DND-41 (cell line): ENCODE measurements at places on chromosomes 2 and 18.
A peak's percentile ranks its signal among the peaks of the same experiment; 100 is the strongest.

GRCh38 chr2:134365356-134365755 lies 111.5 kb downstream of the MGAT5 start:
- H3K4me1 ChIP-seq = peaks cover 26% of the 10 kb centered on the region
- H3K27me3 ChIP-seq = no peaks in the 10 kb centered on the region

GRCh38 chr2:157848213-157848612 lies 27.9 kb downstream of the ACVR1 start:
- no peak overlapping the region for H3K27ac ChIP-seq
- no peaks in the 10 kb centered on the region for H3K27me3 ChIP-seq
- H3K36me3 ChIP-seq = no peaks in the 10 kb centered on the region
- no peaks in the 10 kb centered on the region for H3K4me1 ChIP-seq
- no peak overlapping the region for H3K4me3 ChIP-seq

DNA sequence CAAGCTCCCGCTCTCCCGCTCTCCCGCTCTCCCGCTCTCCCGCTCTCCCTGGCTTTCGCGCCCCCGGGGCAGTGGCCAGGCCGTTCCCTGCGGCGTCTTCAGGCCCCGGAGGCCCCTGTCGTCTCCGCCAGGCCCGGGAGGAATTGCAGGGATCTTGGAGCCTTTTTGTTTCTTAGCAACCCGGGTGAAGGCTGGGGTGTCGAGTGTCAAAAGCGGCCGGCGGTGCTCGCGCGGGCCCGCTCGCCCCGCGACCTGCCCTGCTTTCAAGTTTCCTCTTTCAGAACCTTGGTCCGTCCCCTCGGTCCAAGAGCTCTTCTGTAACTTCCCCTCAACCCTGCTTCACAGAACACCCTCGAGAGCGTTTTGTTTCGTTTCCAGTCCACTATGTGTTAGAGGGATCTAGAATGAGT lies 1.4 kb downstream of the RNF138 start:
- H3K27me3 ChIP-seq = no peaks in the 10 kb centered on the region
- peaks cover 48% of the 10 kb centered on the region for H3K36me3 ChIP-seq
- H3K4me3 ChIP-seq = peak overlapping the region; percentile 98
- H3K27ac ChIP-seq = peak overlapping the region; percentile 94
- H3K4me1 ChIP-seq = peaks cover 46% of the 10 kb centered on the region

DNA sequence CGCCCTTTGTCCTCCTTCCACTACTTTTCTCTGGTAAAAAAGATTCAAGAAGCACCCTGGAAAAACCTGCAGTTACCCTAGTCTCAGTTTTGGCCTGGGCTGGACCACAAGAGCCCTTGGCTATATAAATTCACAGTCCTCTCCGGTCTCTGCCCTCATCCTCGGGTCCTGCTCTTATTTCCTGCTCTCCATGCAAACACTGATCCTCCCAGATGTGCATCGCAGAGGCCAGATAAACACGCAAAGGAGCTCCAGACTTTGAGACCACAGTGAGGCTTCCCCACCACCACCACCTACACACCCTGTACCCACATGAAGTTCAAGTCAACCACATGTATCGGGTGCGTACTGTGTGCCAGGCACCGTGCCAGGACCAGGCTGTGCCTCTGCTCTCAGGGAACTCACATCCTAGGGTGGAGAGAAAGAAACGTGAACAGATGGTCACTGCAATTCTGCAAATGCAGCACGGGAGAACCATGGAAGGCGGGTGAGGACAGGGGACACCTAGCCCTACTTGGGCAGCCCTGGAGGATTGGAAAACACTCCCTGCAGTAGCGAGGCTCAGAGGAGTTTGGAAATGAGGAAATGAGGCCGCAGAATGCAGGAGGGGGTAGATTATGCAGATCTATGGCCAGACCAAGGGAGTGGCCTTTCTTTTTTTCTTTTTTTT lies 7.4 kb downstream of the CTDSP1 start:
- peak overlapping the region; percentile 79 for H3K27ac ChIP-seq
- H3K36me3 ChIP-seq = peaks cover 29% of the 10 kb centered on the region
- H3K4me3 ChIP-seq = peak overlapping the region; percentile 18; the same call in 1 of the 2 replicates
- peak; percentile 78 for DNase-seq

GRCh38 chr18:59929621-59930295 lies 30.0 kb downstream of the PMAIP1 start:
- H3K27me3 ChIP-seq = peaks cover 7% of the 10 kb centered on the region
- no peak overlapping the region for H3K27ac ChIP-seq
- H3K4me1 ChIP-seq = 0 out of 2 replicates have a peak, but pooled peaks cover 1% of the 10 kb centered on the region
- no peak overlapping the region for H3K4me3 ChIP-seq
- peak; percentile 26 for DNase-seq

DNA sequence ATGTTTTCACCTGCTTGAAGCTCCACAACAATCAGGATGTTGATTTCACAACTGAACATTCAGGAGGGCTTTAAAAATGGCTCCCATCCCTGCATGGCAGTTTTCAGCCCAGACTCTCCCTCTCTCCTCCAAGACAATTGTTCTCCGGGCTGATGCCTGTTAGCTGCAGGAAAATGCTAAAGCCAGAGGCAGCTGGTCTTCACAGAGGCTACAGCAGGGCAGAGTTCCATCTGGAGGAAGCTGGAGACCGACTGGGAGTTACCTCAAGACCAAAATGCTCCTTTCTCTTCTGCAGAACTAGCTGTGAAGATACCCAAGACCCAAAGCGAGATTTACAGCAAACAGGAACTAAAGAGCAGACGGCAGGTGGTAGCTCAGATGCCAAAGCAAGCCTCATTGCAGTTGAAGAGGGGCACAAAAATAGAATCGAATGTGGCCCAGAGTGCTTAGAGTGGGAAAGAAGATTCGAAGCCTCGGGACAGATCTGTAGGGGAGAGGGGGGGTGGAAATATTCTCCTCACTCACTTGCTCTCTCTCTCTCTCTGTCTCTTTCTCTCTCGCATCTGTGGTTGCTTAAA lies 423.6 kb downstream of the ZNF521 start:
- no peaks in the 10 kb centered on the region for H3K36me3 ChIP-seq
- no peak overlapping the region for H3K27ac ChIP-seq
- no peak for DNase-seq
- no peaks in the 10 kb centered on the region for H3K27me3 ChIP-seq

DNA sequence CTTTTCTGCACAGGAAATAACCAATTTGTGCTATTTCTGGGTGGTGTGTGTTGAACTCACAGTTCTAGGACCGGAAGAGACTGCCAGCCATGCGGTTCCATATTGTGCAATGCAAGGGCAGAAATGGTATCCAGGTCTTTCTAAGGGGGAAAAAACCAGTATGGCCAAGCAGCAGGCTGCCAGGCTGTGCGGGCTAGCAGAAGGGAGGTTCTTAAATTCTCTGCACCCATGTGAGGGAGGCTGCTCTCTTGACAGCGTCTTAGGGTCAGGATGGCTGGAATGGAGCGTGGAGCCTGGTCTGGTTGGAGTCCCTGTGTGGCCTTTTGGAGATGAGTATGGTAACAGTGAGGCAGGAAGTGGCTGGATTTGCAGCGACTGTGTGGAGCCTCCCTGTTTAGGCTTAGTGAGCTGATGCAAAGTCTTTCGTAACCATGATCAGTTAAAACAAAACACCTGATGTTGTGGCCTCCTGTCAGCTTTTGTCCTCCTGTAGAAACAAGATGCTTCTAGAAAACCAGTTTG lies 52.6 kb downstream of the NCK2 start:
- H3K36me3 ChIP-seq = peaks cover 5% of the 10 kb centered on the region; the same call in 1 of the 2 replicates
- H3K4me1 ChIP-seq = peaks cover 80% of the 10 kb centered on the region
- DNase-seq = peak; percentile 77
- H3K27ac ChIP-seq = peak overlapping the region; percentile 99

- no peak overlapping the region for H3K4me3 ChIP-seq
- H3K36me3 ChIP-seq = no peaks in the 10 kb centered on the region
- no peak overlapping the region for H3K27ac ChIP-seq
- DNase-seq = no peak
Observed at GRCh38 chr2:31216734-31217133, 581 bp downstream of the CAPN14 start.

DNA sequence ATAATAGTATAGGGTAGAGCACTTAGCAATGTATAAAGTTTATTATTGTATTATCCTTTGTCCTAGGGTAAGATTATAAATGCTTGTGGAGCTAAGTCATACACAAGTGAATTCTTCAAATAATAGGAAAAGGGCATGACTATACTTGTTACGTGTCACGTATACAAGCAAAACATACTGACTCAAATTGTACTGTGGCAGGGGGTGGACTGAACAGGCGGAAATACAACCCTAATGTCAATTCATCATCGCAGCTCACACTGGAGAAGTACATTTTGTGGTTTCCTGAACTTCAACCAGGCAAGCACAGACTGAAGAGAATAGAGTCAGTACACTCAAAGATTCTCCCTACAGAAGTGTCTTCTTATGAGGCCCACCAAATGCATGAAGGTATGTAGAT lies 201.0 kb downstream of the MBD2 start:
- H3K36me3 ChIP-seq = no peaks in the 10 kb centered on the region
- no peak overlapping the region for H3K27ac ChIP-seq
- no peak for DNase-seq
- peaks cover 3% of the 10 kb centered on the region for H3K27me3 ChIP-seq
- no peaks in the 10 kb centered on the region for H3K4me1 ChIP-seq

- H3K27ac ChIP-seq = no peak overlapping the region; the same call in 1 of the 2 replicates
- no peaks in the 10 kb centered on the region for H3K36me3 ChIP-seq
- H3K4me1 ChIP-seq = peaks cover 13% of the 10 kb centered on the region; the same call in 1 of the 2 replicates
- no peaks in the 10 kb centered on the region for H3K27me3 ChIP-seq
- no peak overlapping the region for H3K4me3 ChIP-seq
Observed at GRCh38 chr2:65397122-65397521, 35.3 kb downstream of the SPRED2 start.

DNA sequence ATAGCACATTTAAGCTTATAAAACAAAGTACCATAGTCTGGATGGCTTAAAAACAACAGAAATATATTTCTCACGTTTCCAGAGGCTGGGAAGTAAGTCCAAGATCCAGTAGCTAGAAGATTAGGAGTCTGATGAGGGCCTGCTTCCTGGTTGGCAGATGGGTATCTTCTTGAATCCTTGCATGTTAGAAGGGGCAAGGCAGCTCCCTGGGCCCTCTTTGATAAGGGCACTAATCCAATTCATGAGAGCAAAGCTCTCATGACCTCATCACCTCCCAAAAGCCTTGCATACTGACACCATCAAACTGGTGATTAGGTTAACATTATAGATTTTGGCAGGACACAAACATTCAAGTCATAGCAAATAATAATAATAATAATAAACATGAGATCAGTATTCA lies 146.4 kb downstream of the CCDC102B start:
- H3K4me1 ChIP-seq = no peaks in the 10 kb centered on the region
- H3K27me3 ChIP-seq = no peaks in the 10 kb centered on the region
- no peak overlapping the region for H3K4me3 ChIP-seq

DNA sequence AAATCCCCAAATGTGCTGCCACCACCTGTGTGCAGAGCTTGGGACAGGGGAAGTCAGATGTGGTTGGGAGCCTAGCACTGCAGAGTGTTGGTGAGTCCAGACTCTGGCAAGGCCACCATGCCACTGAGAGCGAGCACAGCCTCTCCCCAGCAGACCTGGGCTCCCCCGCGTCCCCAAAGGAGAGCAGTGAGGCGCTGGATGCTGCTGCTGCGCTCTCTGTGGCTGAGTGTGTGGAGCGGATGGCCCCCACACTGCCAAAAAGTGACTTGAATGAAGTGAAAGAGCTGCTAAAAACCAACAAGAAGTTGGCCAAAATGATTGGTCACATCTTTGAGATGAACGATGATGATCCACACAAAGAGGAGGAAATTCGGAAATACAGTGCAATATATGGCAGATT lies 10.7 kb downstream of the NAB1 start:
- peaks cover 35% of the 10 kb centered on the region for H3K36me3 ChIP-seq
- DNase-seq = no peak
- peaks cover 10% of the 10 kb centered on the region for H3K4me1 ChIP-seq
- H3K4me3 ChIP-seq = no peak overlapping the region
- H3K27me3 ChIP-seq = no peaks in the 10 kb centered on the region
- H3K27ac ChIP-seq = no peak overlapping the region

- H3K27ac ChIP-seq = no peak overlapping the region
- H3K4me3 ChIP-seq = no peak overlapping the region
- H3K27me3 ChIP-seq = no peaks in the 10 kb centered on the region
- peaks cover 23% of the 10 kb centered on the region for H3K4me1 ChIP-seq
- peaks cover 3% of the 10 kb centered on the region; the same call in 1 of the 2 replicates for H3K36me3 ChIP-seq
Observed at GRCh38 chr2:200968162-200968561, 4.7 kb upstream of the ORC2 start.

DNA sequence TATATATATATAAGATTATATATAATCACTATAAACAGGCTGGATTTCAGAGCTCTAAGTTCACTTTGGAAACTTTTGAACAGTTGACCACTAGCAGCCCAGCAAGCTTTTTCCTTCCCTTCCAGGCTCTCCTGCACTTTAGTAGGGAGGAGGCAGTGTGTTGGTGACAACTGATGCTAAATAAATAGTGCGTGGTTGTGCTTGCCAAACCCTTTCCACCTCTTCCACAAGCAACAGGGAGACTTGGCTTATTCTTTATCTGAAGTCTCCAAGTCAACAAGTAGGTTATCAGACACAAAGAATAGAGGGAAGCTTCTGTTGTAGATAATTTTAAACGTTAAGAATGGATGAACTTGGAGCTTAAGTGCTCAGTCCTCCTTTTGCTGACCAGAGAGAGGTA lies 408.2 kb upstream of the HNRNPA3 start:
- no peaks in the 10 kb centered on the region for H3K27me3 ChIP-seq
- no peak overlapping the region for H3K4me3 ChIP-seq
- H3K36me3 ChIP-seq = no peaks in the 10 kb centered on the region
- no peak for DNase-seq
- H3K4me1 ChIP-seq = peaks cover 14% of the 10 kb centered on the region; the same call in 1 of the 2 replicates

DNA sequence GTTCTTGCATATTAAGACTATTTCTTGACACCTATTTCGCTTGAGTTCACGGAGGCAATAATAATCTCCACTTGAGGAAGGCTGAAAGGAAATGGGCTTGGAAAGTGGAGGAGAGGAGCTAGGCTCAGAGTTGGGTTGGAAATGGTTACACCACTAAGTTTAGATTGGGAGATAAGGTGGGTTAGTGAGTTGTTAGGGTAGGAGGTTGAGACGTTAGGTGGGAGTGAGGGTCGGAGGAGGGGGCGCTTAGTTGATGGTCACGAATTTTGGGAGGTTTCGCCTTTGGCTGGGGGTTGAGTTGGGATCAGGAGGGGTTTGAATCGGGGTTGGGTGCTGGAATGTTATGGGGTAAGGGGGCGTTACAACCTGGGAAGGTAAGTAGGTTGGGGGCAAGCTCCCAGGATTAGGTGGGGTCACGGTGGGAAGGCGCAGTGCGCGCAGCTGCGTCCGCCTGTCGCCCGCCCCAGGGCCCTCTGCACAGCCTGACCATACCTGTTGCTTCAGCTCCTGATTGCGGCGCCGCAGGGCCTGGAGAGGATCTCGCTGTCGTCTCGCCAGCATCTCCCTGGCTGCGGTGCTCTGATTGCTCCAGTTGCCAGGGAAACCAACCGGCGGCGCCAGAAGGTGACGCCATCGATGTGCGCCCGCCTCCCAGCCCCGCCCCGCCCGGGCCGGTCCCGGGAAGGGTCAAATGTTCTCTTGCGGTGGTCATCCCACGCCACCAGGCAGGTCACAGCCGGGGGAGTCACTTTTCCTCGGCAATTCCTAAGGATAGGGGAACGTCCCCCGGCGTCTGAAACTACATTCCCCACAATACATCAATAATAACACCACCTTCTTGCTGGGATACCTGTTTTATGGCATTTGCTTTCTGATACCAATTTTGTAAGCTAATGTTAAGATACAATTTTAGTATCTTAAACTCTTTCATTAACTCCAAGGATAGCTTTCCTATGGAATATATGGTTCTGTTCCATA lies at the start of gene NPHP1:
Gene NPHP1, minus strand, starts transcription at position 606 of the 978 bp plus-strand sequence. Its CDS starts 45 bp downstream, at position 561.
- peak within 1 kb of the TSS; percentile 51; the same call in 1 of the 2 replicates for H3K27ac ChIP-seq
- H3K36me3 ChIP-seq = peaks cover 6% of the 10 kb centered on the region
- peaks cover 20% of the 10 kb centered on the region for H3K4me1 ChIP-seq
- peak; percentile 82 for DNase-seq
- H3K27me3 ChIP-seq = no peaks in the 10 kb centered on the region
